Activated CD4-positive, alpha-beta T cell treated with anti-CD3 and anti-CD28 coated beads, Interleukin-2, amount 50 U/mL, for 1 hour (primary cell): ENCODE measurements at places on chromosomes 2 and 18.

- no peak for DNase-seq
Observed at GRCh38 chr18:12315490-12315889, 7.4 kb downstream of the TUBB6 start.

GRCh38 chr2:128249555-128249954 is 69.1 kb downstream of the HS6ST1 start:
- DNase-seq, result no peak

DNA sequence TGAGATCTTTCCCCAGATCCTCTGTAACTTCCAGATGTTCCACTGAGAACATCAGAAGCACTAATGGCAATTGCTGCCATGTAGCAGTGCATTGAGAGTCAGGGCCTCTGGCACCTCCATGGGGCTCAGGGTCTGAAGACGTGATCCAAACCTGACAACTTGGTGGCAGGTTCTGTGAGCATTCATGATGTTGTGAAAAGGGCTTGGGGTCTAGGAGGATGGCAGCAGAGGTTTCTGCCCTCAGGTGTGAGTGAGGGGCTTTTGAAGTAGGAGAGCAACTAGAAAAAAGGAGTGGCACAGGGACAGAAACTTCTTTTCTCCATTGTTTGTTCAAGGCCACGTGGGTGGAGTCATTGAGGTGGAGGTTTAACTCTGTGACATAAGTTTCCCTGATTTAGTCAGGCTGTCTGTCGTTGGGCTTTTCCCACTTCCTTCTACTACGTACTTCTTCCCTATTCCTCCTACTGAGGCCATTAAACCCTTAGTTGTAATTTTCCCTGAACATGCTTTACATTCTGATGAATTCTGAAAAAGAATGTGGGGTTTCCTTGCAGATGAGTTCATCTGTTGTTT is 13.1 kb downstream of the CFLAR start:
- no peak for DNase-seq

GRCh38 chr2:25895610-25896009 is 17.3 kb upstream of the ASXL2 start:
- DNase-seq, result no peak

- DNase-seq, result no peak
Observed at GRCh38 chr2:16050261-16050907, 110.0 kb downstream of the MYCN start.

- no peak for DNase-seq
Observed at GRCh38 chr2:33136056-33136455, 189.3 kb downstream of the LTBP1 start.
